ENCODE measurements at places on chromosomes 5 and 9.
A peak's percentile ranks its signal among the peaks of the same experiment; 100 is the strongest.

GRCh38 chr5:157710882-157711281 is 20.3 kb upstream of the THG1L start:
- no peak for DNase-seq

DNA sequence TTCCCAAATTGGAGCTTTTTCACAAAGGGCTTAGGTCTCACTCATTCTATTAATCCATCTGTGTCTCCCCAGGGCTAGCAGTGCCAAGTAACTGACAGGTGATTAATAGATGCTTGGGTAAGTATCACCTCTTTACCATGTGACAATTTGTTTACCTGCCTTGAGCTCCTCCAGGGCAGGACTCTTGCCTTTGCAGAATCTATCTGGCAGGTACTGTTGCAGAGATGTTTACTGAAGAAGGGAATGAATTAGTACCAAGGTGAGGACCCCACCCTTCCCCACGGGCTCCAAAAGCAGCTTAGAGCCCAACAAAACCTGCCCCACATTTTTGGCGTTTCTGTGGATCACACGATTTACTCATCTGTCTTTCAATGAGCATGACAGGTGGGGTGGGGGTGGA is 698 bp upstream of the TGFBI start:
- no peak for DNase-seq

DNA sequence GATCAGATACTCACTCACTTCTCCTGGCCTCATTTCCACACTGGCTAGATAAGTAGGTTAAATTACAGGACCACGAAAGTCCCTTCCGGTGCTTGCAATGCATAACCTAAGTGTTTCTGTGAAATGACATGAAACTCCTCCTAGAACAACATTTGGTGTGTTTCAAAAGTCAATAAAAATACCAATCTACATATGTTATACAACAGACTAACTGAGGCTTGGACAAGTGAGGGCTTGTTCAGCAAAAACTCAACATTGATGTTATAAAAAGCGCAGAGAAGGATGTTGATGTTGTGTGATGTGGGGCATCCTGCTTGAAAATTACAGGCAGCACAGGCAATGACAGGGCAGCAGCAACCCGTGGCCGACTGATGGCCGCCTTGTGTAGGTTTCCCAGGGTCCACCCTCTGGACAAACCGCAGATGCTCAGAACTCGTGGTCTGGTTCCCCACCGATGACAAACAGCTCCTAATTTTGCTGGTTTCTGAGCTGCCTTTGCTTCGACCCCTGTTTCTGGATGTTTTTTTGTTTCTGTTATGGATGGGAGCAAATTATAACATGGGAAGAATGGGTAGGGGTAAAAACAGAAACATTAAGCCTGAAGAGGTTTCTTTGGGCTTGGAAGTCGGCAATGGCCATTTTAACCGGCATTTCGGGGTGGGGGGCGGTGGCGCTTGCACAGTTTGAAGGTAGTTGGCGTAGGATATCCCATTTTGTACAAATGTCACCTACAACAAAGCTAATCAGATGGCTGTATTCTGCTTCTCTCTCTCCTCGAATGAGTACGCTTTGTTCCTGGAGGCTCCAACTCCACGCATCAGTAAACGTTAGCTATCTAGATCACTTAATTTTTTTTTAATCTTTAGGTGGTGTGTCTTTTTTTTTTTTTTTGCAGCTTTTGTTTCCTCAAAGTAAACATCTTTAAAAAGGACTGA is 116.1 kb downstream of the PDZD2 start:
- no peak for DNase-seq

DNA sequence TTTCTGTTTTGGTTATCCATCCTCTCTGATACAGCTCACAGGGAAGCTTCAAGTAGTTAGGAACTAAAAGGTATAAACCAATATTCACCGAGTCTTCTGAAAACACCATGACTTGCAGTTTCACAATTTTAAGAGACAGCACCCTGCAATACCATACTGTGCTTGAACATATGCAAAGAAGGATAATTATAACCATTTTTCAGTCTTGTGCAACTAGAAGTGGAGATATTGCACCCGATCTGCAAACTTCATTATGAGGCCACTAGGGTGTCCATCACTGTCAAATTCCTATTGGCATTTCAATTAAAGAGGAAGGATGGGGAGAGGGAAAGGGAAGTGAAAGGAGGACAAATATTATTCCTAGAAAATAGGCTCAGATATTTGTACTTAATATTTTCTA is 32.4 kb upstream of the CEP120 start:
- DNase-seq, result peak; percentile 22

DNA sequence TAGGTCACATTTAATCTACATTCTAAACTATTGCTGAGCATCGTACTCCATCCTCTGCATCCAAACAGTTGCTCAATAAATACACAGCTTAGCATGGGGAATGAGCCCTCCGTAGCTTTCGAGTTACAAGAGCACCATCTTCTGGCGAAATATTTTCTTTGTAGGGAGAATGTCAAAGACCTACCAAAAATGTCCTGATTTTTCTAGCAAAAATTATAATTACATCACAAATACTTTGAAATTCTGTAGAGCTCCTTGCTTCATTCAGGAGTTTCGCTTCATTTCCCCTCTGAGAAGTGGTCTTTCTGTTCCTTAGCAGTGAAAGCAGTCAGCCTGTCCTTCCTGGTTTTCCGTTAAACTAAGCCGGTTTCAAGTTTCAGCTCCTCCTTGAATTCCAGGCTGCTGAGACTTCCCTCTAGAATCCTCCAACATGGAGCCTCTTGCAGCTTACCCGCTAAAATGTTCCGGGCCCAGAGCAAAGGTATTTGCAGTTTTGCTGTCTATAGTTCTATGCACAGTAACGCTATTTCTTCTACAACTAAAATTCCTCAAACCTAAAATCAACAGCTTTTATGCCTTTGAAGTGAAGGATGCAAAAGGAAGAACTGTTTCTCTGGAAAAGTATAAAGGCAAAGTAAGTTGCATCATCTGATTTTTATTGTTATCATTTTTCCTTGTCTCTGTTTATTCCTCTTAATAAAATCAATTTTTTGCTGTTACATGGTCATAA is at the start of gene GPX8:
GPX8 (plus strand) TSS at position 409 of the 730 bp plus-strand sequence; CDS start at position 431, 22 bp downstream.
- peak; percentile 31 for DNase-seq

GRCh38 chr9:134396258-134396742 is 70.0 kb downstream of the RXRA start:
- DNase-seq, result peak; percentile 76

GRCh38 chr5:6302075-6302474 is 76.3 kb downstream of the MED10 start:
- DNase-seq, result no peak

GRCh38 chr5:35476797-35477196 is 140.9 kb upstream of the SPEF2 start:
- DNase-seq, result no peak

DNA sequence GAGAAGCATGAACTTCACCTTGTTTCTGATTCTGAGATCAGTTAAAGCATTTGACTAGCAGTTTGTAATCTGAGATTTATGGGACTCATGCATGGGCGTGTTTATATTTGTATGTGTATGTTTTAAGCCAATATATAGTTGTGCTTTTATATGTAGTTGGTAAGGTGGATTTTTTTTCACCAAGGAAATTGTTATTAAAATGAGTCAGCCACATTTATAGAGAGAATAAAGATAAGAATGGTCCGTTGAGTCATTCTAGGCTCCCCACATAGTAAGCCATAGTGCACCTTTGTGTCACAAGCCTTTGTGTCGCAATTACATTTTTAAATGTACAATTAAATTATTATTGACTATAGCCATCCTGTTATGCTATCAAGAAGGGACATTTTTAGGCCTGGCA is 89.0 kb downstream of the NLN start:
- DNase-seq, result no peak

GRCh38 chr5:94793816-94794198 is 175.3 kb downstream of the SLF1 start:
- peak; percentile 54 for DNase-seq

DNA sequence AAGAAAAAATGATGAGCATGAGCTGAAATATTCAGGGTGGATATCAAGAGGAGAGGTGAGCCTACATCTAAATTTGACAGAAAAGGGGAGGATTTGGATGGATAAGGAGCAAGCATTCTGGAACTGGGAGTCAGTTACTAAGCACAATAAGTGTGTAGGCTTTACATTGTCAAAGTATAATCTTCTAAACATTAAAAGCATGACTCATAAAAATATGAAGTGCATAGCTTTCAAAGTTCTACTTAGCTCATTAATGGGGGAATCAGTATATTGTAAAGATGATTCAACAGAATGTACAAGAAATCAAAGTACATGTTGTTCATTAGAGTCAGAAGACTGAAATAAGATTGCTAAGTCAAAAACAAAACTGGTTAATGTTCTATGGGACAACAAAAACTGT is 248.0 kb upstream of the GAS1 start:
- DNase-seq, result no peak

DNA sequence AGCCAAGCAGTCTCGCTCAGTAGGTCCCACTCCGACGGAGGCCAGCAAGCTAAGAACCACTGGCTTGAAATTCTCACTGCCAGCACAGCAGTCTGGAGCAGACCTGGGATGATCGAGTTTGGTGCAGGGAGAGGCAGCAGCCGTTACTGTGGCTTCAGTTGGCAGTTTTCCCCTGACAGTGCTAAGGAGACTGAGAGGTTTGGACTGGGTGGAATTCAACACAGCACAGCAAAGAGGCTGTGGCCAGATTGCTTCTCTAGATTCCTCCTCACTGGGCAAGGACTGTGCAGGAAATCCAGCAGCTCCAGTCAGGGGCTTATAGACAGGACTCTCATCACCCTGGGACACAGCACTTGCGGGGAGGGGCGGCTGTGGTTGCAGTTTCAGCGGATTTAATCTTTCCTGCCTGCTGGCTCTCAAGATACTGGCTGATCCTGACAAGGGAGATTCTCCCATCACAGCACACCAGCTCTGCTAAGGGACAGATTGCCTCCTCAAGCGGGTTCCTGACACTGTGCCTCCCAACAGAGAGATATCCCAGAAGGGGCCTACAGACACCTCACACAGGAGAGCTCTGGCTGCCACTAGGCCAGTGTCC is 122.1 kb downstream of the YIPF5 start:
- DNase-seq, result no peak

DNA sequence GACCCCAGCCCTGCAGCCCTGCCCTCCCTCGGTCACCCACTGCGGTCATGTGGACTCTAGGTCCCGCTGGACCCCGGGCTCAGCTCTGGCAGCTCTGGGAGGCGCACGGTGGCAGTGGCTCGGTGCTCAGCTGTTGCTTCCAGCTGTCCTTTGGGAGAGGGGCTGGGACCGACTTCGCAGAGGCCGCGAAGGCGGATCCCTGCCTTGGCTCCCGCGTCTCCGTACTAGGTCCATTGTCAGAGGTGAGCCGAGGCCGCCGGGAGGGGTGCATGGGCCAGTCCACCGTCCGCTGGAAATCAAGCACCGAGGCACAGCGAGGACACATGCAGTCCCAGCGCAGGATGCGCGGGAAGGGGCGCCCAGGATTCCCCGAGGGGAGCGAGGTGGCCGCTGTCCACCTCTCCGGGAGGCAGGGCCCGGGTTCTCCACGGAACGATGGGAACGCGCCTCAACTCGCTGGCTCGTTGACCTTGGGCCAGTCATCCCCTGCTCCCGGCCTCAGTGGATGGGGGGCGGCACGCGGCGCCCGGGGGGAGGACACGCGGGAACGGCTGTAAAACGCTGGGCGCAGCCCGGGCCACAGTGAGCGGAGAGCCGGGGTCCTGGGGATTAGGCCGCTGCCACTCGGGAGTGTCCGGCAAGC is 732 bp downstream of the GBGT1 start:
- no peak for DNase-seq

DNA sequence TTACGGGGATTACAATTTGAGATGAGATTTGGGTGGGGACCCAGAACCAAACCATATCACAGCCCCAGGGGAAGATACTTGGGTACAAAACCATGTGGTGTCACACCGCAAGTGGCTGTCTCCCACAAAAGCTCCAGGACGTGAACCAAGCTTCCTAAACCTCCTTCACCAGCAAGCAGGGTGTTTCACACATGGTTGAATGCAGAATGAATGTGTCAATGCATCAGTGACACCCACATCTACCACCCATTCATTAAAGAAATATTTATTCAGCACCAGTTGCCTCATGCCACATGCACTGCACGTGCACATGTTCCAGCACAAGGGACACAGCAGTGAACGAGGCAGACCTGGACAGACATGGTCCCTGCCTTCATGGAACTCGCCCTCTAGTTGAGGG is 70.9 kb upstream of the SPOCK1 start:
- DNase-seq, result no peak

GRCh38 chr9:126397056-126397455 is 70.4 kb downstream of the MVB12B start:
- DNase-seq, result peak; percentile 46

- no peak for DNase-seq
Measured at GRCh38 chr5:178473854-178474253, 116.3 kb downstream of the COL23A1 start.

DNA sequence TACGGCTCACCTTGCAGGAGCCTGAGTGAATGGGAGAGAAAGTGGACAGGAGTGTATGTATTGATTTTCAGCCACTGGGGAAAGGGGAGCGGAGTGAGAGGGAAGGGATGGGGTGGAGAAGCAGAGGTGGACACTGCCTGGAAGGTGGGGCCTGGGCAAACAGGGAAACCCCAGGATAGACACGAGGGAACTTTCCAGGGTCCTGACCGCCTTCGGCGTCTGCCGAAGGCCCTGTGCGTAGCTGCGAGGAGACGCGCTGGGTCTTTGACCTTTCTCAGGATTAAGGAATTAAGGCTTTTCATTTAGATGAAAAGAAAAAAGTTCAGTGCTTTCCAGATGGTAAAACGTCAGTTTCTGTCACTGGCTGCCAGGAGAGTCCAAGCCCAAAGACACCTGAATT is 134.6 kb upstream of the RAPGEF1 start:
- no peak for DNase-seq

DNA sequence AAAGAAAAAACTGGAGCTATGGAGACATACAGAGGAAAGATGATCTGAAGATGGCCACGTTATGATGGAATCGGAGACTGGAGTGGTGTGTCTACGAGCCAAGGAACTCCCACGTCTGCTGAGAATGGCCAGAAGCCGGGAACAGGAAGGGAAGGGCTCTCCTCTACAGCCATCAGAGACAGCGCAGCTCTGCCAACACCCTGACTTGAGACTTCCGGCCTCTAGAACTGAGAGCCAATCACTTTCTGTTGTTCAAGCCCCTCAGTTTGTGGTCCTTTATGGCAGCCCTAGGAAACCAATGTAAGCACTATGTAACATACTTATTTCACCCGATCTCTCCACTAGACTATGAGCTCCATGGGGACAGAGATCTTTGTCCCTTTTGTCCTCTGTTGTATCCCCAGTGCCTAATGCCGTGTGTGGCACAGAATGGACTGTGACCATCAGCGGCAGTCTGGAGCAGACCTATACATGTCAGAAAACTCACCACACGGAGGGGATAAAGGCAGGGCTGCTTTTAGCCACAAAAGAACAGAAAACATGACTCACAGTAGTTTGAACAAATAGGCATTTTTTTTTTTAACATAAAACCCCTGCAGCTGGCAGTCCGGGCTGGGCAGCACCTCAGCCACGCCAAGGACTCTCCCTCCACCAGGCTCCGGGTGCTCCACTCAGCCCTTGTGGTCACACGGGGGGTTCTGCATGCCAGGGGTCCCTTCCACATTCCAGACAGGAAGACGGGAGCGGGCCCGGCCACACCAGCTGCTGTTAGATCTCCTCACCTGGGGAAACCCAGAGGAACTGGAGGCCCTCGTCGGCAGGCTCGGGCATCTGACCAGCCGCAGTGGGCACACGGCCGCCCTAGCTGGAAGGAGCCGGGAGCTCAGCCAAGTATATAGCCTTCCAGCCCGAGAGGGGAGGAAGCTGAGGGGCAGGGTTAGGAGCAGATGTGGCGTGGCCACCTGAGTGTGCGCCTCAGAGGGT is 16.1 kb upstream of the MXD3 start:
- DNase-seq, result no peak

GRCh38 chr5:56278335-56278753 is 45.2 kb upstream of the ANKRD55 start:
- no peak for DNase-seq

Measured in GM13976 (cell line).